ENCODE measurements at places on chromosomes 5 and 9. TPM values are rescaled to one million over a fixed set of nuclear protein-coding genes. Genes with fewer than 3 reads are reported as not detected.

PTPN3 gene
- 9.4 TPM for total RNA-seq

TNFSF8 gene
- total RNA-seq = 73.6 TPM

ERAP2 gene
- 49.3 TPM for total RNA-seq

IFNA21 gene
- total RNA-seq = not detected

KIF4B gene
- total RNA-seq = 0.07 TPM

DNA sequence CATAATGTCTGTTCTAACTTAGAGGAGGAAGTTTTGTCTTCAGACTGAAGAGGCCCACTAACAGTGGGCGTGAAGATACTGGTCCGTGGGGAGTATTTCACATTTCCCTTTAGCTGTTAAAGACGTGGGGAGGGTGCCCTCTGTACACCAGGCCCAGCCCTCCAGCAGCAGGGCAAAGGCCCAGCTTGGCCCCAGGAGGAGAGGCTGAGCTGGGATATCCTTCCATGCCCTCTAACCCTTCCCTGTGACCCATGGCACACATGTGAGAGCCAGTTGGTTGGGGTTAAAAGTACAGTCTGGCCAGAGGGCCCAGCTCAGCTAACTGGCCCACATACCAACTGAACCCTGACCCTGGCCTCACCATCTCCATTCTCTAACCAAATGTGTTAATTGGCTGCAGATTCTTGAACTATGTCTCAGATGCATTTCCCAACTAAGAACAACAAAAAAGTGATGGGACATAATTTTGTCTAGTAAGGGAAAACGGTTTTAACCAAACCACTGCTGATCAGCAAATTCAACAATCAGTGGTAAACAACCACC lies 74.4 kb downstream of the LHFPL2 start:
- no peak overlapping the region for H3K27ac ChIP-seq
- H3K4me1 ChIP-seq = no peaks in the 10 kb centered on the region
- H3K36me3 ChIP-seq = no peaks in the 10 kb centered on the region
- DNase-seq = no peak
- H3K4me3 ChIP-seq = no peak overlapping the region

DNA sequence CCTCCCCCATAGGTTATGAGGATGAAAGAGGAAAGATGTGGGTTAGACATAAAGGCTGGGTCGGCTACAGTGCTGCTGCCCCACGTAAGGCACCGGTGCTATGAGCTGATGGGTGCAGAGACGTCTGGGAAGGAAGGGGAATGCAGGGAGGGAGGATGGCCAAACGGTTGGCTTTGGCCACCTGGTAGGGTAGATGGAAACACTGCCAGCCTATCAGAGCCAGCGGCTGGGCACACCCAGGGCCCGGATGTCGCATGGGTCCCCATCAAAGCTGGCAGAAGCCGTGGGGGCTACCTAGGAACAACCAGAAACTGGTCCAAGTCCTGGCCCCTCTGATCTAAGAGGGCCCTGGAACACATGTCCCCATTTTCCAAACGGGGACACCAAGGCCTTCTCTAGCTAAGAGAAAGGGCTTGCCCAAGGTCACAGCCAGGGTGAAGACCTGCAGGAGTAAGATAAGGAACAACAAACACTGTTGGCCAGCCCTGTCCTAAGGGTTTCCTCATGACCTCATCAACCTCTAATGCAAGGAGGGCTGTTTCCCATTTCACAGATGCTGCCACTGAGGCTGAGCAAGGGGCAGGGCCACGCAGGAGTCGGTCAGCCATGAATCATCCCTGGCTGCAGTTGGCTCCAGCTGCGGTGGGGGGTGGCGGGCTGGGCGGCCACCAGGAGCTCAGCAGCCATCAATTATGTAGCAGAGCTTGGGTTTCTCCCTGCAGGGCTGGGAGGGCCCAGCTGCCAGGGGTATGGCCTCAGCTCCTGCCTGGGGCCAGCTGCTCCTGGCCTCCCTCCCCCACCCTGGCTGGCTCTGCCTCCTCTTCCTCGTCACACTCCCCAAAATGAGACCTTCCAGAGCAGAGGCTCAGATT lies 4.9 kb downstream of the SH3GLB2 start:
- no peak for DNase-seq
- peaks cover 5% of the 10 kb centered on the region for H3K36me3 ChIP-seq
- no peak overlapping the region for H3K27ac ChIP-seq
- peaks cover 11% of the 10 kb centered on the region for H3K4me1 ChIP-seq

GRCh38 chr5:121138952-121139351 lies 674.9 kb downstream of the PRR16 start:
- no peak for DNase-seq
- H3K27ac ChIP-seq = no peak overlapping the region
- no peaks in the 10 kb centered on the region for H3K27me3 ChIP-seq
- no peaks in the 10 kb centered on the region for H3K36me3 ChIP-seq
- H3K4me1 ChIP-seq = no peaks in the 10 kb centered on the region
- H3K4me3 ChIP-seq = no peak overlapping the region

DNA sequence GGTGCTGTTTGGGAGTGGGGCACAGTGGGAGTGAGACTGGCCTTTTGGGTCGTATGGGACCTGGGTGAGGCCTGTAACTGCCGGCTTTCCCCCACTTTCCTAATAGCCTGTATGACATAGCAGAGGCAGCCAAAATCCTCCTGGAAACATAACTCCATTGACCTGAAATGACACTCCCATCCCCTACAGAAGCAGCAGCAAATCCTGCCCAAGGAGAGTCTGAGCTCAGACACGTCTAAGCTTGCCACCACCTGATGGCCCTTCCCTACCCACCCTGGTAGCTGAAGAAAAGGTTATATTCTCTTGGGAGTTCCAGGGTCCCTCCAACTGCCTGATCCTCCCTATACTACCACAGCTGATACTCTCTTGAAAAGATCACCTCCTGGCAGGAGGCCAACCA lies 179.8 kb upstream of the ARRDC3 start:
- H3K27me3 ChIP-seq = no peaks in the 10 kb centered on the region
- H3K27ac ChIP-seq = no peak overlapping the region
- H3K4me3 ChIP-seq = no peak overlapping the region

DNA sequence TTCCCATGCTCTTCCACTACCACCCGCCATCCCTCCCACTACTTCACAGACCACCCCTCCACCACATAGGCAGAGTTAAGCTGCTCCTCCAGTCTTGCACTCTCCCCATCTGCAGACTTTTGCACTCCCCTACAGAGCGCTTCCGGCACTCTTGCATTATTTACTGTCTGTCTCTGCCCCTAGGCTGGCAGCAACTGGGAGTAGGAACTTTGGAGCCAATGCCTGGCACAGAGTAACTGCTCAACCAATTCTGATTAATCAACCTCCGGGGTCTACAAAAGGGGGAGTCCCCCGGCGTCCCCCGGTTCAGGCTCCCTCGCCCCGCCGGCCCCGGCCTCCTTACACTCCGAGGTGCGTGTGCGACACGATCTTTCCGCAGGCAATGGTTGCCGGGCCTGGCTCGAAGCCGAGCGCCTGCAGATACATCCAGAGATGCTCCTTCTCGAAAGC lies 498 bp downstream of the HAUS6 start:
- H3K4me1 ChIP-seq = peaks cover 23% of the 10 kb centered on the region
- peak overlapping the region; percentile 93 for H3K4me3 ChIP-seq
- DNase-seq = no peak
- H3K36me3 ChIP-seq = peaks cover 25% of the 10 kb centered on the region

KIF24 gene
- 4.8 TPM for total RNA-seq

FCN1 gene
- total RNA-seq = not detected

- no peaks in the 10 kb centered on the region for H3K36me3 ChIP-seq
- H3K4me1 ChIP-seq = no peaks in the 10 kb centered on the region
- no peak for DNase-seq
These were observed 117.7 kb upstream of the FER start for GRCh38 chr5:108629779-108630528.

DNA sequence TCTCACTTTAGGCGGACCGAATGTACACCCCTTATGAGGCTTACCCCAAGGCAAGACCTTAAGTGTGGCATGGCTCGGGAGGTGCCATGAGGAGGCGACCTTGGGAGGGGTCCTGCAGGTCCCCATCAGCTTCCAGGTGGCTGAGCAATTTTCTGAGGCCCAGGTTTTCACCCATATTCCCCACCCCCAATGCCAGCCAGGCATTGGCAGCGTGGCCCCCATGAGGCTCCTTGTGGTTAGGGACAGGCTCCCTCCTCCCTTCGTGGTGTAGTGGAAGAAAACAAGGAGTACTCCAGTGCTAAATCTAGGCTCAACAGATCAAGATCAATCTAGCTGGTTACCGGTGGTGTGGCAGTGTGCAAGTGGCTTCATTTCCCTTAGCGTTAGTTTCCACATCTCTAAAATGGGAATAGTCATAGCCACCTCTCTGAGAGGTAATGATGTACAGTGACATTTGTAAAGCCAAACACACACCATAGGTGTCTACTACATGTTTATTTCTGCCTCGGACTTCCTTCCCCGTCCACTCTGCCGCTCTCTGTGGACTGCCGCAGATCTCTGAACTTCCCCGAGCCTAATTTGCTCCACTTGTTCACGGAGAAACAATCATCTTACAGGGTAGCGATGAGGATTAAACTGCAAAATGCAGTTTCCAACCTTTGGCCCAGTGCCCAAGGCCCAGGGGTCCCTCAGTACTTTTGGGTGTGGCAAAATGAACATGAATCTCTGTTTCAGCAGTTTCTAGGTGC lies 8.4 kb downstream of the LHX2 start:
- H3K36me3 ChIP-seq = no peaks in the 10 kb centered on the region
- H3K4me1 ChIP-seq = peaks cover 3% of the 10 kb centered on the region
- DNase-seq = no peak

ENTREP1 gene
- not detected for total RNA-seq

EQTN gene
- not detected for total RNA-seq

DNA sequence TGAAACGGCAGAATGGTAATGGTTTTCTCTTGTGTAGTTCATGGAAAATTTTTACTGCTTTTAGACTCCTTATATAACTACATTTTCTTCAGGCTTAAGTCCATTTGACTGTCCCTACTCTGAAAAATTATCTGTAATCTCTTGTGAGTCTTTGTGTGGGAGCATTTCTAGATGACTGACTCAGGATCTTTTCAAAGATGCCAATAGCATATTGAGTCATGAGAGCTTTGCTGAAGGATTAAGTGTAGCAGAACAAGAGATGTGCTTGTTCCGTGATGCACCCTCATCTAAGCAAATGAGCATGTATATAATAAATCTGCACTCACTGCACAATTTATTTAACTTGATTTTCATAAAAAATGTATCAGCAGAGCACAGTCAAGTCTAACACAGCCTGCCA lies 298.7 kb upstream of the CDH6 start:
- H3K4me1 ChIP-seq = no peaks in the 10 kb centered on the region
- no peaks in the 10 kb centered on the region for H3K36me3 ChIP-seq
- no peak overlapping the region for H3K27ac ChIP-seq
- no peak overlapping the region for H3K4me3 ChIP-seq
- DNase-seq = no peak

DNA sequence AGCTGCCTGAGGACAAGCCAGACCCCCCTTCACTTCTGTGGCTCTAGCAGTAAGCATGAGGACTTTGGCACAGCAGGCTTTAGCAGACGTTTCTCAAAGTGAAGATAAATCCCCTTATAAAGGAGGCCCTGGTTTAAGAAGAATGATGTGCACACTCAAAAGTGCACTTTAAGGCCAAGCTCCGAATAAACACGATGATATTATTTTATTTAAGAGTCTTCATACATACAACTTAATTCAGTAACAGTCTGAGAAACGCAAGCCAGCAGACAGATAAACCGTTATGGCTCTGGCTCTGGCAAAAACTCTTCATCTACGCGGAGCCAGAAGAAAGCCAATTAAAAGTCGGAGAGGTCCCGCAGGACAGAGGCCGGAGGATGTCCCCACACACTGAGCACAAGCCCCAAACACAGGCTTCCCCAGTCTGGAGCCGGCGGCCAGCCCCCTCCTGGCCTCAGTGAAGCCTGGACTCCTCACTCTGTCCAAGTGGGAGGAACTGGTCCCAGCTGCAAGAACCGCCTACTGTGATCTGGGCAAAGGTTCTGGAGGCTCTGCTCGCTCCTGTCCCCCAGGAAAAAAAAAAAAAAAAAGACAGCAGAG lies 44.6 kb downstream of the ADAMTS2 start:
- H3K36me3 ChIP-seq = no peaks in the 10 kb centered on the region
- no peaks in the 10 kb centered on the region for H3K27me3 ChIP-seq
- H3K4me1 ChIP-seq = no peaks in the 10 kb centered on the region
- no peak for DNase-seq

- no peaks in the 10 kb centered on the region for H3K27me3 ChIP-seq
- peak overlapping the region; percentile 97 for H3K27ac ChIP-seq
- DNase-seq = peak; percentile 84
- H3K36me3 ChIP-seq = peaks cover 58% of the 10 kb centered on the region
- peak overlapping the region; percentile 96 for H3K4me3 ChIP-seq
These were observed 2.0 kb downstream of the PROB1 start for GRCh38 chr5:139392678-139393496.

GRCh38 chr5:135039271-135040033 lies 5.4 kb upstream of the PITX1 start:
- no peak for DNase-seq
- peaks cover 2% of the 10 kb centered on the region for H3K4me1 ChIP-seq
- H3K4me3 ChIP-seq = no peak overlapping the region
- H3K27ac ChIP-seq = no peak overlapping the region
- H3K36me3 ChIP-seq = no peaks in the 10 kb centered on the region

DAPK1 gene
- 38.6 TPM for total RNA-seq

DNA sequence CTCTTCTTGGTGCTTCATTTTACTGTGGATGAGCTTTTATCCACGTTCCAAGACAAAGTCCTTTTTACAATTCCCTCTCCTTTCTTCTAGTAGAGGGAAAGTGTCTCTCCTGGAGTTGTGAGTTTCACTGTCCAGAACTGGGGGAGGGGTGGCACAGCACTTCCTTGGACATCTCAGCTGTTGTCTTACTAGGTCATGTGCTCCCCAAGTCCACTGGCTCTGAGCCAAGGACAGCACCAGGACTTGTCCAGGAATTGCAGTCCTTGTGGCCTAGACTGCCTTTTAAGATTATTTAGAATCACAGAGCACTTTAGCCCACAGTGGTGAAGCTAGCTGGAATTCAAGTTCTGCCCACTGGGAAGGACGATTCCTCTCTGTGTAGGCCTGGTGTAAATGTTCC lies 700.2 kb upstream of the PTPRD start:
- no peak for DNase-seq
- H3K27me3 ChIP-seq = no peaks in the 10 kb centered on the region
- H3K4me1 ChIP-seq = no peaks in the 10 kb centered on the region

ANKRD18B gene
- total RNA-seq = 2.6 TPM

DNA sequence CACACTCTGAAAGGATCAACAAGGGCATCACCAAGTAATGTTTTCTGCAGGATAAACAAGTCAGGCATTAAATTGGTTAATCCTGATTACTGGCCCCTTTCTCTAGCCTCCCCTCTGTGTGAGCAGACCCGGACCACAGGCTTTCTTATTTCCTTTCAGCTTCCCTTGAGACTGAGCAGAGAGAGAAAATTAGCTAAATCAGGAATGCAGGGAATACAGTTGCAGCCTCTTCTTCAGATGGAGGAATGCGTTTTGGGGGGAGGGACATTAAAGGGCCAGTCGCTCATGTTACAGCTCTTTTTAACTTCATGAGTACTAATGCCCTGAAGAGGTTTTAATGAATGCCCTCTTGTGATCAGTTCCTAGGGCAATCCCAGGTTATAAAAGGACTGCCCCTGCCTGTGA lies 19.8 kb downstream of the PCDHAC2 start:
- H3K27me3 ChIP-seq = no peaks in the 10 kb centered on the region
- no peak overlapping the region for H3K4me3 ChIP-seq
- no peak for DNase-seq
- no peaks in the 10 kb centered on the region for H3K4me1 ChIP-seq
- no peak overlapping the region for H3K27ac ChIP-seq

- H3K27me3 ChIP-seq = peaks cover 7% of the 10 kb centered on the region
- no peak overlapping the region for H3K4me3 ChIP-seq
- no peak for DNase-seq
- no peaks in the 10 kb centered on the region for H3K36me3 ChIP-seq
These were observed 102.2 kb upstream of the MOCS2 start for GRCh38 chr5:53211799-53212198.

LMX1B gene
- not detected for total RNA-seq

- no peak overlapping the region for H3K27ac ChIP-seq
- no peak for DNase-seq
- peaks cover 2% of the 10 kb centered on the region for H3K4me1 ChIP-seq
- H3K36me3 ChIP-seq = no peaks in the 10 kb centered on the region
These were observed 110.8 kb upstream of the ERCC6L2 start for GRCh38 chr9:95764533-95765319.
